ENCODE measurements at places on chromosomes 4 and X.

- peak; percentile 83 for ATAC-seq
Measured at GRCh38 chrX:100731441-100732281, at the start of gene SYTL4. SYTL4 (minus strand) TSS chrX:100732121; CDS start chrX:100702037, 30,084 bp downstream.

- no peak for ATAC-seq
Measured at GRCh38 chr4:3685081-3685645, 81.0 kb upstream of the ADRA2C start.

DNA sequence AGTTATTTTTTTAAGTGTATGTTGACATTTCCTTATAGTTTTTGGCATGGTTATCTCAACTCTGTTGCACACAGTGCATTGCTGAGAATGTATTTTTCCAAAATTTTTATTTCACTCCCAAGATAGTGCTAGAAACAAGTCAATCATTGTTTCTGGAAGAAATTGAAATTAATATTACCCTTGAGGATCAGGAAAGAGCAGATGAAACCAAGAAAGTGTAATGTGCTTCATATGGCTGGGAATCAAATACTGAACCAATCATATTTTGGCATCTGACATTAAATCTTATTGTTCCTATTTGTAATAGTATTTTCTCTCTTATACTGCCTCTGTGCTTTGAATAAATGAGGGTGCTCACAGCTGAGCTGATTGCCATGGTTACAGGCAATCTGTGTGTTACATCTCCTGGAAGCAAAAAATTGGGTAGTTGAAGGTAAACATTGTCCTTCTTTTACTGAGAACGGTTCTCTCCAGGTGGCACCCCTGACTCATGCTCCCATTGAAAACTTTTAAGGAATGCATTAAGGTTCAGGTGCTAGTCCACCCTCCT lies 358.2 kb upstream of the NR3C2 start:
- no peak for ATAC-seq

DNA sequence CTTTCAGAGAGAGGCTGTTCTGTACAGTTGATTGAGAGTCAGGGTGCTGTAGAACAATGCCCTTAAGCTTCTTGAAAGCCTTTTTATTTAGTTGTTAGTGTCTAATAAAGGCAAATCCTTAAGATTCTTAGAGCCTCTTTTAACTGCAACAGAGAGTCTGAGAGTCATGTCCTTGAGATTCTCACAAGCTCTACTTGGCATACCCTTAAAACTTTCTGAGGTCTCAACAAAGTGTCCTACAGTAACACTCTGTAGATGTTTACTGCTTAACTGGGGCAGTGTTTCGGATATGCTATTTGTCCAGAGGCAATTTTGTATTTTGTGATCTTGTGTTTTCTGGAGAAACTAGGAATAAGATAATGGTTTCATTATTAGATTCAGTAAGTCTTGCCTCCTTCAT lies 209.7 kb downstream of the ARHGAP24 start:
- no peak for ATAC-seq

- ATAC-seq, result no peak
Measured at GRCh38 chrX:25721564-25721963, 416.6 kb upstream of the MAGEB18 start.

GRCh38 chrX:65203545-65203944 lies 227.3 kb upstream of the ZC4H2 start:
- no peak for ATAC-seq

GRCh38 chr4:25977397-25978170 lies 63.6 kb downstream of the SMIM20 start:
- no peak for ATAC-seq

- no peak for ATAC-seq
Measured at GRCh38 chr4:58063404-58064160, 953.4 kb upstream of the IGFBP7 start.

DNA sequence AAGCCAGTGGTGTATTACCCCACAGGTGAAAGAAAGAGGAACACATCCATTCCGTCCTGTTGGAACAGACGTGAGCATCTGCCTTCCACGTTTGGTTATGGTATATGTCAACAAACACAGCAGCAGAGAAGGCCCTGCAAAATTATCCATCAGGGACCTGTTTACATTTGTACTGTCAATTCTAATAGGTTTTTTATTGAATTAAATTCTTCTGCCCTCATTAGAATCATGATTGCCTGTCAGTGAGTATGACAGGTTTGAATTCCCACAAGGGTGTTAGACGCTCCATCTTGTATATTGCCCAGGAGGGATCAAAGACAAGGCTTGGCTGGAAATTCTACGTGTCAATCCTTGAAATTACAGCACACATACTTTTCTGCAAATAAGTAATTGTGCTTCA lies 339.9 kb upstream of the NOCT start:
- ATAC-seq, result no peak

DNA sequence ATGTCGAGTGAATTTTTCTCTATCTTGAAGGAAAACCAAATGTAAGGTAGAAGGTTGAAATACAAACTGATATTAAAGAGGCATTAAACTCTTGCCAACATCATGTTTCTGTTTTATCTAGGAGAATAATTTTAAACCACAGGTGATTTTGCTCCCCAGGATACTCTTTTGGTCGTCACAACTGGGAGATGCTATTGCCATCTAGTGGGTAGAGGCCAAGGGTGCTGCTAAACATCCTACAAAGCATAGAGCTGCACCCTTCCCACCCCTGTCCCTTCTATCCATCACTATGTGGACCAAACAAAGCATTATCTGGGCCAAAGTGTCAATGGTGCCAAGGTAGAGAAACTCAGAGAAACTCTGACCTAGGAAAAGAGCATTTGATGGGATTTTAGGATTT lies 154.6 kb upstream of the MAGEB2 start:
- no peak for ATAC-seq

DNA sequence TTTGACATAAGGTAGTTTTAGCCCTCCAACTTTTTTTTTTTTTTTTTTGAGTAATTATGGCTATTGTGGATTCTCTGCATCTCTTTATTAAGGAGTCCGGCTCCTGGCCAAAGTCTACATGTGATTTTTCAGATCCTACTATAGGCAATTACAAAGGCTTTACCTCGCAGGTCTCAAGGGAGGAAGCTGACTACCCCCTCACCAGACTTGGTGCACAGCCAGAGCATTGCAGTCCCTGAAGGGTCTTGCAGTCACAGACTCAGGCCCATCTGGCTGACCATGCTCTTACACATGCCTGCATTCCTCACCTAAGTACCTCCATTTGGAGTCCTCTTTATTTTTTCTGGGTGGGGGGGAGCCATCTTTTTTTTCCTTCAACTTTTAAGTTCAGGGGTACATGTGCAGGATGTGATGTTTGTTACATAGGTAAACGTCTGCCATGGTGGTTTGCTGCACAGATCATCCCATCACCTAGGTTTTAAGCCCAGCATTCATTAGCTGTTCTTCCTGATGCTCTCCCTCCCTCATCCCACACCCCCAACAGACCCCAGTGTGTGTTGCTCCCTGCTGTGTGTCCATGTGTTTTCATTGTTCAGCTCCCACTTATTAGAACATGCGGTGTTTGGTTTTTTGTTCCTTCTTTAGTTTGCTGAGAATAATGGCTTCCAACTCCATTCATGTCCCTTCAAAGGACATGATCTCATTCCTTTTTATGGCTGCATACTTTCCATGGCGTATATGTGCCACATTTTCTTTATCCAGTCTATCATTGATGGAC lies 88.4 kb upstream of the STIM2 start:
- no peak for ATAC-seq

DNA sequence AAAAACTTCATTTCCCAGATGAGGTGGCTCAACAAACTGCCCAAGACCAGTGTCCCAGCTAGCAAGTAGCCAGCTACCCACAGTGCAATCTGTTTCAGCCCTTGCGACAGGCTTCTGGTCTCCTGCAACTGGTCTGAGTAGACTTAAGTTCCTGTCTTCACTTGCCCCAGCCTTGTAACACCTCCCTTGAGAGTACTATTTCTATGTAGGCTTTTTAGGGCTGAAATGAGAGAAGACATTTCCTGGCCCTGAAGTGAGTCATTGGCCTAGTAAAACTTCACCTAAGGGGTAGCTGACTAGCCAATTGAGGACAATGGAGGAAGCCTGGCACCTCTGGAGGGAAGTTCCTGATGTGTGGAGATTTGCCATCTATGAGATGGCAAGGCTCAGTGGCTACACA lies 80.1 kb upstream of the STIM2 start:
- ATAC-seq, result no peak

All from gastroesophageal sphincter (tissue), 4 donors.